ENCODE measurements at places on chromosomes 7 and 10. TPM values are rescaled to one million over a fixed set of nuclear protein-coding genes. Genes with fewer than 3 reads are reported as not detected.

- H3K4me3 ChIP-seq, result peak overlapping the region; percentile 76
- H3K4me1 ChIP-seq, result peaks cover 13% of the 10 kb centered on the region
- H3K27ac ChIP-seq, result peak overlapping the region; percentile 64
- no peak for DNase-seq
- no peaks in the 10 kb centered on the region for H3K36me3 ChIP-seq
Measured at GRCh38 chr7:90345595-90346335, 751 bp upstream of the GTPBP10 start.

The SMIM30 gene
- 126 TPM for total RNA-seq

- H3K36me3 ChIP-seq, result no peaks in the 10 kb centered on the region
- DNase-seq, result no peak
- no peak overlapping the region for H3K4me3 ChIP-seq
- H3K4me1 ChIP-seq, result no peaks in the 10 kb centered on the region
- H3K27me3 ChIP-seq, result no peaks in the 10 kb centered on the region
- no peak overlapping the region for H3K27ac ChIP-seq
Measured at GRCh38 chr7:39911167-39911566, 38.9 kb upstream of the CDK13 start.

The HBP1 gene
- 67.1 TPM for total RNA-seq

The TMEM225B gene
- 0.20 TPM for total RNA-seq

GRCh38 chr7:144908943-144909556, 73.2 kb upstream of the TPK1 start:
- no peak for DNase-seq
- H3K4me3 ChIP-seq, result no peak overlapping the region
- H3K4me1 ChIP-seq, result peaks cover 3% of the 10 kb centered on the region
- no peaks in the 10 kb centered on the region for H3K36me3 ChIP-seq

The NEUROD6 gene
- not detected for total RNA-seq

Data from heart right ventricle (tissue), 16 donors.